ENCODE measurements at places on chromosomes 16 and 17.
A peak's percentile ranks its signal among the peaks of the same experiment; 100 is the strongest.

GRCh38 chr17:17028059-17028877 lies 14.0 kb upstream of the MPRIP start:
- no peak for DNase-seq

- DNase-seq: no peak
These were observed 12.5 kb downstream of the POLR2A start for GRCh38 chr17:7496470-7497183.

DNA sequence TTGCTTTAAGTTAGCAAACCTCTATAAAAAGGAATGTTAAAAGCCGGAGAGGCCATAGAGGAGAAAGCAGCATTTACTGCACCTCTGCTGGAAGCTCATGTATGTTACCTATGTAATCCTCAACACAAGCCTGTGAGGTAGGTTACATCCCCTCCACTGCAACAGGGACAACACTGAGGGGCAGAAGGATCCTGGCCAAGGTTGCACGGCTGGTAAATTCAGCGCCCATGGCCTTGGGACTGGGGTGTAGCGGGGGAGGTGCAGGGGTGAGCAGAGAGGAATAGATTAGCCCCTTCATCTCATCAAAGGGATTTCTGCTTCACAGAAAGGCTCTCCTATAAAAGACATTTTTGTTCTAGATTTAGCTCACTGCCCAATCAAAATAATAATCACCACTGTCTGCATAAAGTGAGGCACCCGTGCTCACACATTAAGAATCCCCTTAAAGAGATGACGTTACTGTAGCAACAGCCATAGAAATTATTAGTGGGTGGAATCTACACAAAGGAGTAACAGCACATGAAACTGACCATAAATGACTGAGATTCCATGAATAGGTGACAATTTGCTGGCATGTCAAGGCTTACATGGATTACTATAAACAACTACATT lies 3.3 kb downstream of the ZCCHC14 start:
- DNase-seq: no peak

DNA sequence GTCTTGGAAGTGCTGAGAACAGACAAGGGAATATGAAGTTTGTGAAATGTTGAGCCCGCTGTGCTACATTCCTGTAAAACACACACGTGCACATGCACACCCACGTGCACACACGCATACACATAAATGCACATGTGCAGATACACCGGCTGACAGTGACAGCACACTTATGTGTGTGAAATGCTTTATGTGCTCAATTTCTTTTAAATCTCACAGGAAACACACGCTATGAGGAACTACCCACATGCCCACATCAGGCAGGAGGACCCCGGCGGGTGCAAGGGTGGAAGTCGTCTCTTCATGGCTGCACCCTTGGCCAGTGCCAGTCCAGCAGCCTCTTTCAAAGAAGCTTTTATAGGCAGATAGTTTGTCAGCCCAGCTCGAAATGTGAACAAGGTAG lies 561 bp upstream of the WFDC1 start:
- peak; percentile 0 for DNase-seq

DNA sequence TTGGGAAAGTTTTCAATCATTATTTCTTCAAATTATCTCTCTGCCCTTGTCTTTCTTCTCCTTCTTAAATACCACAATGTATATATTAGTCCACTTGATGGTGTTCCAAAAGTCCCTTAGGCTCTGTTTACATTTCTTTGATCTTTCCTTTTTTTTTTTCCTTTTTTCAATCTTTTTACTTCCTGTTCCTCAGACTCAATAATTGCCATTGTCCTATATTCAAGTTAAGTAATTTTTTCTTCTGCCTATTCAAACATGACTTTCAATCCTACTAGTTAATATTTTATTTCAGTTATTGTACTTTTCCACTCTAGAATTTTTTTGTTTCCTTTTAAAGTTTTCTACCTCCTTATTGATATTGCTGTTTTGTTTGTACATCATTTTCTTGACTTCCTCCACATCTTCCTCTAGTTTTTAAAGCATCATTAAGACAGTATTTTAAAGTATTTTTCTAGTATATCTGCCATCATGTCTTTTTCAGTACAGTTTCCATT lies 15.8 kb upstream of the UQCRC2 start:
- no peak for DNase-seq

DNA sequence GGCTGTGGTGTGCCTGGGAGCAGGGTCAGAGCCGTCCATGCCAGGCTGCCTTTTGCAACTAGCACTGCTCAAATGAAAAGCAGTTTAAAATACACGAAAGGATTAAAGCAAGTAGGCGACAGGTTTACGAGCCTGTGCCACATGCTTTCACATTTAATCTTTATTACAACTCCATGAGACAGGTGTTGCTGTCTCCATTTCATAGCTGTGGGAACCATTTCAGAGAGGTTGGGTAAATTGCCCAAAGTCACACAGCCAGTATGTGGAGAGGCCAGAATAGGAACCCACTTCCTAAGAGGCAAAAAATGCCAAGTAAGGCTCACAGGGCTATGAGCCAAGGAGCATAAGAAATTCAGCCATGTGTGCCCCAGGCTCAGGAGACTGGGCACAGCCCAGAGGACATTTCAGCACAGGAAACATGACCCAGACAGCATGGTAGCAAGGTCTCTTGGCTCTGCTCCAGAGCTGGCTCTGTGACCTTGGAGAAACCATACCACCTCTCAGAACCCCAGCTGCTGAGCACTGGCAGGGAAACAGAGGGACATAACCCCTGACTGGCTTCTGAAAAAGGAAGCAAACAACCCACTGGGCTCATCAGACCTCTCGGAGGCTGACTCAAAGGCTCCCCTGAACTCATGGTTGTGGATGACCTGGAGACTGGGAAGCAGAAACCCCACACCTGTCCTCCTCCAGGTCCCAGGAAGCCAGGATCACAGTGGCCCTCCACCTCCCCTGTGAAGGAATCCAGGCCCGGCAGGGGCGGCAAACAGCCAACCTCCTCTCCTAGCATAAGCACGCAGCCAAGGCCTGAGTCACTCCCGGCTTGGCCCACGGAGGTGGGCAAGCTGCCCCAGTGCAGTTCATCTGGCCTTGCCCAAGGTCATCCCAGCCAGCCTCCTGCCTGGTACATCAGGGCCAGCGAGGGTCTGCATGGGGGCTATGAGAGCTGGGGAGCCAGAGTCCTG lies 40.3 kb upstream of the MRPS23 start:
- DNase-seq: no peak

GRCh38 chr16:8763899-8764298 lies 33.5 kb downstream of the TMEM186 start:
- no peak for DNase-seq

- DNase-seq: no peak
These were observed 6.7 kb downstream of the HAGHL start for GRCh38 chr16:733382-734207.

DNA sequence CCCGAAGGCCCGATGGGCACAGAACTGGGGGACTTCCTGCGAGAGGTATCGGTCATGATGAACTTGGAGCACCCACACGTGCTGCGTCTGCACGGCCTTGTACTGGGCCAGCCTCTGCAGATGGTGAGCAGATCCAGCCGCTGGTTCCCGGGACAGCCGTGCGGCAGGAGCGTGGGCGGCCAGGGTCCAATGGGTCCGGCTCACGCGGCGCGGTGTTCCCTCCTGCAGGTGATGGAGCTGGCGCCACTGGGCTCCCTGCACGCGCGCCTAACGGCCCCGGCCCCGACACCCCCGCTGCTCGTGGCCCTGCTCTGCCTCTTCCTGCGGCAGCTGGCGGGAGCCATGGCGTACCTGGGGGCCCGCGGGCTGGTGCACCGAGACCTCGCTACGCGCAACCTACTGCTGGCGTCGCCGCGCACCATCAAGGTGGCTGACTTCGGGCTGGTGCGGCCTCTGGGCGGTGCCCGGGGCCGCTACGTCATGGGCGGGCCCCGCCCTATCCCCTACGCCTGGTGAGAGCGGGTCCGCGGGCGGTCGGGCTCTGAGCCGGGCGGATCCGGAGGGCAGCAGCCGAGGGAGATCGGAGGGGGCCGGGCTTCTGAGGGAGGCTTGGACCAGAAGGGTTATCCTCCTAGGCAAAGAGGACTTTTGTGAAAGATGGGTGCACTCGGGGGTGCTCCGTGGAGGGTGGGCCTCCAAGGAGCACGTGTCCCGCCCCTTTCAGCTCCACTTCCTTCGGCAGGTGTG lies 3.0 kb downstream of the TNK1 start:
- DNase-seq: peak; percentile 26

GRCh38 chr16:11554053-11554452 lies 32.7 kb downstream of the LITAF start:
- peak; percentile 26 for DNase-seq

DNA sequence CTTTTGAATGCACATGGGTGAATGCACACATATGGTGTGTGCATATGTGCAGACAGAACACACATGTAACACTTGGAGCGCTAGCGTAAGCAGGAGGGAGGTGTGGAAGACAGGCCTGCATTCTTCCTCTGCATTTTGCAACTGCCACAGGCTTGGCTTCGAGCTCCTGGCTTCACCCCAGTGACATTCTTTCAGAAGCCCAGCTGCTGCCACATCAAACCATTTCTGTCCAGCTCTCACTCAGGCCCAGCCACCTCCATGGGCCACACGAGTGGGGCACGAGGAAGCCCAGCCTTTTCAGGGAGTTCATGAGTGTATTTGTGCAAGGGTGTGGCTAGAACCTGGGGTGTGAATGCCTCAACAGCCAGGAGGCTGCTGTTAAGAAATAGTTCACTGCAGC lies 18.8 kb downstream of the LGALS3BP start:
- DNase-seq: no peak

- no peak for DNase-seq
These were observed 23.3 kb upstream of the CACNG4 start for GRCh38 chr17:66941249-66941648.

- no peak for DNase-seq
These were observed 56.1 kb upstream of the ENDOV start for GRCh38 chr17:80358861-80359260.

GRCh38 chr17:3735515-3735914 lies 11.8 kb downstream of the HASPIN start:
- peak; percentile 23 for DNase-seq

DNA sequence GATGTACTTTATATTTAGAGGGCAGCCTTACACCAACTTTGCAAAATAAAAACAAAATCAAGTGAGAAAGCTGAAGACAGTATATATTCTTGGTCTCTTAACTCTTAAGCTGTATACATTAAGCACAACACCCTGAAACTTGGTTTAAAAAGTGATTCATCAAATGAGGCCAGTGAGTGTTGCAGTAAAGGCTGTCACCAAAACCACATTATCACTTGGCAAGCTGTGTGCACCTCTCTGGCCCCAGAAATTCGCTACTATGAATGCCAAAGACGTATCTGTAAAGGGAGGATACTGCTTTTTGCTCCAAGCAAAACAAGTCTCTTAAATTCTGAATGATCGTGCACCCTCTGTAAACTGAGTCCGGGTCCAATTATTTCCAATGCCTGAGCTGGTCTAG lies 163.9 kb downstream of the ZFHX3 start:
- DNase-seq: no peak

- no peak for DNase-seq
These were observed 49.8 kb downstream of the CDH1 start for GRCh38 chr16:68786685-68787418.

- DNase-seq: no peak
These were observed 33.2 kb downstream of the CYB5D2 start for GRCh38 chr17:4175921-4176807.

DNA sequence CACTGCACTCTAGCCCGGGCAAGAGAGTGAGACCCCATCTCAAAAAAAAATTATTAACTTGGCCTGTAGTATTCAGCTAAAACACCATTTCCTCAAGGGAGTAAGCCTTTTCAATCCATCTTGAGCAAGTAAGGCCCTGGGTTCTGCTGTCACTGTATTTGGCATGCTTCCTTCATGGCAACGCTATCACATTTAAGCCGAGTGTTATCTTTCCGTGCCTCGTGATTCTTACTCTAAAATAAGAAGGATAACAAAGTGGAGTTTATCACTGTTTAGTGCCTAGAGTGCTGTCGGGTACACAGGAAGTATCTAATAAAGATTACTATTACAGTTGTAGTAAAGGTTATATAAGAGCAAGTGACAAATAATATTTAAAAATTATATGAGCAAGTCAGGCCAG lies 8.8 kb downstream of the VPS53 start:
- DNase-seq: no peak

DNA sequence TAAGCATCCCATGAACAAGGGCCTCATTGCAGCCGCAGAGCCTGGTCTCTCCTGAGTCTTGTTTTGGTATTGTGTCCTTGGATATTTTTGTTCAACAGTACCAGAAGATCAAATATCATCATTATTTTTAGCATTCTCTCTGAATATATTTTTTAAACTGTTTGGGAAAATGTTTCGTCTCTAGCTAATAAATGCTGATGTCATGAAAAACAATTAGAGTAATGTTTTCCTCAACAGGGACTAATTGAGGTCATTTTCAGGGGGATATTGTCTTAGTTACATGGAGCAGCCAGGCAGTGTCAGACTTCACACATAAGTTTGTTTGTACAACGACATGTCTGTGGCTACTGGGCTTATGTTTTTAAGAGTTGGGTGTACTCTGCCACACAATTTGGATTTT lies 805.3 kb upstream of the SOX9 start:
- DNase-seq: no peak

- no peak for DNase-seq
These were observed 34.0 kb upstream of the ADAMTS18 start for GRCh38 chr16:77468831-77469230.

DNA sequence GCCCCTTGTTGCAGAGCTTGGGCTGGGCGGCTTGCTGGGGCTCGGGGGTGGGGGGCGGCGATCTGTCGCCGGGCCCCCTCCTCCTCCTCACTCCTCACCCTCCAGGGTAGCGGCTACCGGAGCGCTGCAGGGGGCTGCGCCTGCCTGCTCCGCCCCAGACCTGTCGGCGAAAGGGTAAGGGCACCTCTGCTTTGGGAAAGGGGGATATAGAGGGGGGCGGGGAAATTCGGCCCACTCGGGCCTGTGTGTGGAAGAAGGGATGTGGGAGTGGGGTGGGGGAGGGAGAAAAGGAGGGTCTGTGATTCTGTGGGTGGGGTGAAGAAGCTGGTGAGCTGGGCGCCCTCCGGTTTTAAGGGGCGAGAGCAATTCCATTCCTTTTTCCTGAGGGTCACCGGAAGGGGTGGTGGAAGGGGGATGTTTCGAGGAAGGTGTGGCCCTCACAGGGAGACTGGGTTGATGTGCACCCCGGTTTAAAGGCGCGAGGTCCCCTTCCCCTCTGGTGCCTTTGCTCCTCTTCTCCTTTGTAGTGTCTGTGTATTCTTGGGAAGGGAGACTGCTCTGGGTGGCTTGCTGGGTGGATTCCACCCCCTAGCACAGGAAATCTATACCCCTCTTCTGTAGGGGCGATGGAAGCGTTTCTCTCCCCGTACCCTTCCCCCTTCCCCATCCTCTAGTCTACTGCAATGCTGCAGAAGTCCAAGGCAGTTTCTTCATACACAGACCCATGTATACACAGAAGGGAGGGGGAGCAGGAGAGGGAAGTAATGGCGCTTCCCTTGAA lies 878 bp downstream of the TAOK1 start:
- peak; percentile 68 for DNase-seq

DNA sequence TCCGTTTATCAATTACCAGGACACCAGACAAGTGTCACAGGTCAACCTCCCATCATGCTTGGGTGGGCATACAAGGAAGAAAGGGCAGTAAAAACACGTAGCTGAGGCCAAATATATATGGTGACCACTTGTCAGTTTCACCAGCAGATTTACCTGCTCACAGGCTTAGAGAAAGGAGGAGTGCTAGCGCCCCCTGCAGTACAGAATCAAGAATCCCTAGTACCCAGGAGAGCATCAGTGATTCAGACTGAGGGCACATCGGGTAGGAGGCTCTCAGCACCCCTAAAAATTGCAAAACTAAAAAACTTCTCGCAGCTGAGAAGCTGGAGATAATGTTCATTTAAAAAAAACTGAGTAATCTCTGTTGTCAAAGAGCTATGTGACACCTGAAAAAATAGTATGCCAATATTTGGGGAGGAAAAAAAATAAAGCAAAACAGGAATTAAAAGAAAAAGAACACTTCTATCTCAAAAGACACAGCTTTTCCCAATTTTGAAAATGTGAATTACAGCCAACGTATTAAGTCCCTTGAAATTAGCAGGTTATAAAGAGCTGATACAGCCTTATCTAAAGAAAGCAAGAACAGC lies 21.2 kb upstream of the MON1B start:
- peak; percentile 54 for DNase-seq

Data from inflammatory macrophage treated with lipopolysaccharide for 4 hours (primary cell).